ENCODE measurements at places on chromosomes 13 and 19. TPM values are rescaled to one million over a fixed set of nuclear protein-coding genes. Genes with fewer than 3 reads are reported as not detected.

NXNL1 gene
- total RNA-seq, result not detected

SIGLEC12 gene
- total RNA-seq, result 2.5 TPM

GRCh38 chr19:49767381-49767780 is 580 bp downstream of the AP2A1 start:
- peak overlapping the region; percentile 88 for H3K27ac ChIP-seq
- H3K4me1 ChIP-seq, result peaks cover 7% of the 10 kb centered on the region
- no peaks in the 10 kb centered on the region for H3K36me3 ChIP-seq
- no peak for DNase-seq
- H3K4me3 ChIP-seq, result peak overlapping the region; percentile 77

DNA sequence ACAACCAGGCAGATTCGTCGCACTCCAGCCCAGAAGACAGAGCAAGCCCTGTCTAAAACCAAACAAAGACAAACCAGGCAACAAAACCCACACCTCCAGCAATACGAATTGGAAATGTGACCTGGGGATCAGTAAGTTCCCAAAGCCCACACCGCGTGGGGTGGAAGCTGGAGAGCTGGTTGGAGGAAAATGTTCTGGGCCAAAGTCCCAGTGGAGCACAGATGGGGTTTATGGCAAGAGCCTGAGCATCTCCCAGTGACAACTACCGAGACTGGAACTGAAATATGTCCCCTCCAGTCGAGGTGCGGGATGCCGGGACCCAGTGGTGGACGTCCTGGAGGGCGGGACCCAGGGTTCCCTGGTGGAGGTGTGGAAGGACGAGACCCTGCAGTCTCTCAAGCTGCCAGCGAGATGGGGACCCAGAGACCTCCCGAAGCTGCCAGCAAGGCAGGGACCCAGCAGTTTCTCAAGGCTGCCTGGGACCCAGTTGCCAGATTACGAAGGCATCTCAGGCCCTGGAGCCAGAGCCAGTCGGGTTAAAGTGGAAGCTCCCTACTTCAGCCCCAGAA is 22.4 kb upstream of the CPAMD8 start:
- no peak overlapping the region for H3K27ac ChIP-seq
- no peaks in the 10 kb centered on the region for H3K4me1 ChIP-seq
- H3K36me3 ChIP-seq, result no peaks in the 10 kb centered on the region
- H3K27me3 ChIP-seq, result no peaks in the 10 kb centered on the region
- H3K4me3 ChIP-seq, result no peak overlapping the region

BRSK1 gene
- 2.4 TPM for total RNA-seq

DNA sequence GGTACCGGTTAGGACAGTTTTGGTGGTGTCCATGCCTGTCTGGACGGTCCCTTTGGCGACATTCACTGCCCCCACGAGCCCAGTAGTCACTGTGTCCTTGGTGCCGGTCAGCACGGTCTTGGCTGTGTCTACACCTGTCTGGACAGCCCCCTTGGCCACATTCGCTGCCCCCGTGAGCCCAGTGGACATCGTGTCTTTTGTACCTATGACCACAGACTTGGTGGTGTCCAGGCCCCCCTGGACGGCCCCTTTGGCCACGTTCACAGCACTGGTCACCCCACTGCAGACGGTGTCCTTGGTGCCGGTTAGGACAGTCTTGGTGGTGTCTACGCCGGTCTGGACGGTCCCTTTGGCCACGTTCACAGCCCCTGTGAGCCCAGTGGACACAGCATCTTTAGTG is 6.2 kb downstream of the PLIN4 start:
- H3K4me3 ChIP-seq, result no peak overlapping the region
- H3K36me3 ChIP-seq, result no peaks in the 10 kb centered on the region
- no peaks in the 10 kb centered on the region for H3K27me3 ChIP-seq

DNA sequence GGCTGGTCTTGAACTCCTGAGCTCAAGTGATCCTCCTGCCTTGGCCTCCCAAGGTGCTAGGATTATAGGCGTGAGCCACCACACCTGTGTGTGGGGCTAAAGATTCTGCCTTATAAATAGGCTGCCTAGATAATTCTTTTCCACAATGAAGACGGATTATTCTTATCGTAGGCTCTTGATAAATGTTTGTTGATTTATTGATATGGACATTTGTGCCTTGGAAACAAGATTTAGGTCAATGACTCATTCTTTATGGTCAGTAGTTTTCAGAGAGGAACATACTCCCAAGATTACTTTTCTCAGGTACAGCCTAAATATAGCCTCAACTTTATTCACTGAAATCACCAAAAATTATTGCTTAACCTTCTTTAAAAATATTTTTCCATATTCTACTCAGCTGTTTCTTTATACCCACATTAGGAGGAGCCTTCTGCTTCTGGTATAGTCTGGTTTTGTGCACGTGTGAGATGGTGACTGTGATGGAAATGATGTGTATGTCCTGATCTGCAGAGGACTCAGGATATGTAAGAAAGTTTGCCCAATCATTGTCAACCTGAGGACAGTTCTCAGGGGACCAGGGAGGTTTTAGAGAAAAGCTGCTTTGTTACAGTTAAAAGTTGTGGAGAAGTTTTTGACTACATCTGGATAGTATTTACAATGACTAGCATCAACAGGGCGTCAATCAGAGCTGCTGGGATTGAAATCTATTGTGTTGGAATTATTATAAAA is 208.9 kb downstream of the DNAJC15 start:
- H3K27me3 ChIP-seq, result no peaks in the 10 kb centered on the region
- no peaks in the 10 kb centered on the region for H3K4me1 ChIP-seq
- H3K27ac ChIP-seq, result no peak overlapping the region
- H3K36me3 ChIP-seq, result no peaks in the 10 kb centered on the region
- no peak for DNase-seq

GRCh38 chr19:51097166-51097738 is 11.0 kb downstream of the CTU1 start:
- H3K4me1 ChIP-seq, result no peaks in the 10 kb centered on the region
- no peaks in the 10 kb centered on the region for H3K27me3 ChIP-seq
- H3K4me3 ChIP-seq, result no peak overlapping the region
- H3K27ac ChIP-seq, result no peak overlapping the region
- peak; percentile 58 for DNase-seq

DNA sequence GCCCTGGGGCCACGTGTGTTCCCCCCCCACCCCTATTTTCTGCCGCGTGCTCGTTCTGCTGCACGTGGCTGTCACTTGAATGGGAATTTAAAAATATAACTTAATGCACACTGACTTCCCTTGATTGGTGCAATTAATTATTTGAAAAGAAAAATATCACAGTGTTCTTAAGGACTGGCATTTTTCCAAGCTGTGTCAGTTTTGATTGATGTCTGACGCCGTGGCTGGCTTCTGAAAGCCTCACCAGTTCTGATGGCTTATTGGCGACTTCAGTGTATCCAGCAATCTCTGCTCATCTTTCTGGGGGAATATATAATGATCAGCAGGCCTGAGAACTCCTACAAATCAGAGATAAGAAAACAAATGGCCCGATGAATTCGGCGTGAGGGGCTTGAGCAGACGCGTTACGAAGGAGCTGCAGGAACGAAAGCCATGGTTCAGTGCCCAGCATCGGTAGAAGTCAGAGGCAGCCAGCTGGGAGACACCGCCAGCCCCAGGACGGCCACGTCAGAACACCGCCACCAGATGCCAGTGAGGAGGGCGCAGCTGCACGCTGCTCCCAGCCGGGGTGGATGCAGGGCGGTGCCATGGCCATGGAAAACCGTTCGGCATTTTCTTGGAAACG is 111.2 kb downstream of the KDM4B start:
- H3K36me3 ChIP-seq, result no peaks in the 10 kb centered on the region
- no peak overlapping the region for H3K27ac ChIP-seq
- DNase-seq, result no peak

GRCh38 chr19:16233081-16233776 is 35.5 kb downstream of the AP1M1 start:
- H3K4me3 ChIP-seq, result no peak overlapping the region

KIR2DL1 gene
- total RNA-seq, result not detected

GPR4 gene
- total RNA-seq, result 3.4 TPM

AKT2 gene
- 67.1 TPM for total RNA-seq

DNA sequence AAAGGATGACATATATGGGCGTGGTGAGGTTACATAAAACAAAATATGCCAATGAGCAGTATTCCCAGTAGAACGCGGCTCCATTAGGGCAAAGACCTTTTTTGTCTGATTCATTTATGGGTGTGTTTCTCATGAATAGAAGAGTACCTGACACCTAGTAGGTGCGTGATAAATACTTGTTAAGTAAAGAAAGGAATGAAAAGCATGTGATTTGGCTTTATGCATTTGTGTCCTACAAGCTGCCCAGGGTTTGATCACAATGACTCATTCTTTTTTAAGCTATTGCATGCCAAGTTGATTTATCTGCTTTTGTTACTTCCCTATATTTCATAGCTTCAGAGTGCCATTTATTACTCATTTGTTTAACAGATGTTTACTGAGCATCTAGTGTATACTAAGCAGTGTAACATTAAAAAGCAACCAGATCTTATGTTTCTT is 19.1 kb upstream of the KCTD4 start:
- peak overlapping the region; percentile 50 for H3K27ac ChIP-seq
- H3K4me1 ChIP-seq, result no peaks in the 10 kb centered on the region
- no peak for DNase-seq
- H3K27me3 ChIP-seq, result no peaks in the 10 kb centered on the region
- H3K36me3 ChIP-seq, result no peaks in the 10 kb centered on the region

- H3K4me3 ChIP-seq, result no peak overlapping the region
- peak; percentile 74 for DNase-seq
- H3K27me3 ChIP-seq, result no peaks in the 10 kb centered on the region
- H3K36me3 ChIP-seq, result no peaks in the 10 kb centered on the region
- H3K27ac ChIP-seq, result no peak overlapping the region
Measured at GRCh38 chr19:34041925-34042521, 130.3 kb upstream of the LSM14A start.

DNA sequence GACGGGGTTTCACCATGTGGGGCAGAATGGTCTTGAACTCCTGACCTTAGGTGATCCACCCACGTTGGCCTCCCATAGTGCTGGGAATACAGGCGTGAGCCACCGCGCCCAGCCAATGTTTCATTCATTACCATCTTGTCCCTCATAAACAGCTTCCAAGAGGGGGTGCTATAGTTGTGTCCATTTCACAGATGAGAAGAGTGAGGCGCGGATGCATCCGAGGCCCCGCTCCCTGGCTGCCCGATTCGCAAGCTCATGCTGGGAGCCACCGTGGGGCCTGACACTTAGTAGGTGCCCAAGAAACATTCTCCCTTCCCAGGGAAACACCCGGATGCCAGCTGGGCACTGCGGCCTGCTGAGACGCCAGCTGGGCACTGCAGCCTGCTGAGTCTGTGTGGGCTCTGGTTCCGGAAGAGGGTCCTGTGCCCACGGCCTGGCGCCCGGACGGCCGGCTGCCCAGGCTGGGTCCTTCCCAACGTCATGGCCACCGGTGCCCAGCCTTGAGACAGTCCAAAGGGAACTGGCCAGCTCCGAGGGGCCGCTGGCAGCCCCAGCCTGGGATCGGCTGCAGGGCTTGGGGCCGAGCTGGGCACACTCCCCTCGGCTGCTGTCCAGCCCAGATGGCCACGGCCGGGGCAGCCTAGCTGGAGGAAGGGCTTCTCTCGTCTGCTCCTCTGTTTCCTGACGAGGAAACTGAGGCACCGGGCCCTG is 54.7 kb downstream of the NFIC start:
- no peak for DNase-seq
- no peaks in the 10 kb centered on the region for H3K36me3 ChIP-seq
- no peak overlapping the region for H3K27ac ChIP-seq
- no peaks in the 10 kb centered on the region for H3K4me1 ChIP-seq

Data from Peyer's patch (tissue), 4 donors.